Adrenal gland (tissue), 19 donors: ENCODE measurements at places on chromosomes 1 and 21. TPM values are rescaled to one million over a fixed set of nuclear protein-coding genes. Genes with fewer than 3 reads are reported as not detected.

- DNase-seq: no peak
Observed at GRCh38 chr1:240344918-240345317, 253.2 kb downstream of the FMN2 start.

GRCh38 chr1:41689558-41689981, 205.1 kb upstream of the EDN2 start:
- DNase-seq: peak; percentile 42

PGLYRP4 gene
- not detected for total RNA-seq

DNA sequence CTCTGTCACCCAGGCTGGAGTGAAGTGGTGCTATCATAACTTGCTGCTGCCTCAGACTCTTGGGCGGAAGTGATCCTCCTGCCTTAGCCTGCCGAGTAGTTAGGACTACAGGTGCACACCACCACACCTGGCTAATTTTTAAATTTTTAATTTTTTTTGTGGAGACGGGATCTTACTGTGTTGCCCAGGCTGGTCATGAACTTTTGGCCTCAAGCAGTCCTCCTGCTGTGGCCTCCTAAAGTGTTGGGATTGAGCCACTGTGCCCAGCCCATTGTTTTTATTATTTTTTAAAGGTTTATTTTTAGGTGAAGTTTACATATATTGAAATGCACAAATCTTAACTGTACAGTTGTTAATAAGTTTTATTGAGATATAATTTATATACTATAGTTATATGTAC, 3.2 kb downstream of the MTF2 start:
- DNase-seq: no peak

RPE65 gene
- total RNA-seq: not detected

- peak; percentile 63 for DNase-seq
Observed at GRCh38 chr1:162712317-162713029, 78.0 kb upstream of the HSD17B7 start.

PADI1 gene
- total RNA-seq: not detected

DNA sequence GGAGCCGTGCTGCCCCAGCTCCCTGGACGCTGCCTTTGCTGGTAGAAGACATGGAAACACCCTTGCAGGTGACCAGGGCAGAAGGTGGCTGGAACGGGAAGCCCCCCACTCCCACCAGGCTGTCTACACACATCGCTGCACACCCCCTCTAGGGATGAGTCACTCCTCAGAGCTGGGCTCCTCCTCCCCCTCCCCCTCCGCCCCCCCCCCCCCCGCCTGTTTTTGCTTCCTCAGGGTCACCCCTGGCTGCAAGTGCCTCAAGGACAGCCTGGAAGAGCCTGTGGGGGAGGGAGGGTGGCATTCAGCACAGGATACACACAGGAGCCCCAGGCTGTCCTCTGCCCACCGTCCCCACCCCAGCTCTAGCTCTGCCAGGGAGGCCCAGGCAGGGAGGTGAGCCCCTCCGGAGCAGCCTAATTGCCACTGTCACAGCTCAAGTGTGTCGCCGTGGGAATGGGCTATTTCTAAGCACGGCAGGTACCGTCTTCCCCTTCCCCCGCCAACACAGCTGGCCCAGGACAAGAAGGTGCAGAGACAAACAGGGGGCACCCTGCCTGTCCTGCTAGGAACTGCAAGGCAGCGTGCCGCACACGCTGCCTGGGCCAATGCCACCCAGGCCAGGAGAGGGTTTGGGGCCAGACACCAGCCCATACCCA, 2.5 kb downstream of the FNDC10 start:
- DNase-seq: peak; percentile 85

GRCh38 chr1:25198663-25199252, 33.5 kb downstream of the SYF2 start:
- no peak for DNase-seq
